ENCODE measurements at places on chromosomes 6 and 20. TPM values are rescaled to one million over a fixed set of nuclear protein-coding genes. Genes with fewer than 3 reads are reported as not detected.

- DNase-seq = no peak
Observed at GRCh38 chr6:11795403-11795802, 16.8 kb upstream of the ADTRP start.

- no peak for DNase-seq
Observed at GRCh38 chr20:19944772-19945459, 72.2 kb upstream of the NAA20 start.

Gene TDRD6
- 0.47 TPM for total RNA-seq

Gene SLC32A1
- total RNA-seq = not detected

DNA sequence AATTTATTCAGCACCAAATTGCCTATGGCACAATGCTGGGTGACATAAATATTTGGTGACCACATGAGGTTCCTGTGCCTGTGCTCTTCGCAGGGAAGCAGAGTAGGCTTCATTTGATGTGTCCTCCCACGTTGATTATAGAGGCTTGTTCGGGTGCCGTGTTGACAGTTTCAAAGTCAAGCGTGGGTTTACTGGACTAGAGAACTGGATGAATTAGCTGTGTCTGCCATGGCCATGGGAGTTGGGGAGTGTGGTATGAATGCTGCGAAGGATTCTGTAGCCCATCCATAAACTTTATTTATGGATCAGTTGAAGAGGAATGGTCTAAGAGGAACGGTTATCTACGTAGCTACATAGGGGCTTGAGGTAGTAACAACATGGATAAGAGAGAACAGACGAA is 11.0 kb downstream of the CD109 start:
- no peak for DNase-seq

Gene TMEM244
- not detected for total RNA-seq

Gene CDSN
- total RNA-seq = not detected

DNA sequence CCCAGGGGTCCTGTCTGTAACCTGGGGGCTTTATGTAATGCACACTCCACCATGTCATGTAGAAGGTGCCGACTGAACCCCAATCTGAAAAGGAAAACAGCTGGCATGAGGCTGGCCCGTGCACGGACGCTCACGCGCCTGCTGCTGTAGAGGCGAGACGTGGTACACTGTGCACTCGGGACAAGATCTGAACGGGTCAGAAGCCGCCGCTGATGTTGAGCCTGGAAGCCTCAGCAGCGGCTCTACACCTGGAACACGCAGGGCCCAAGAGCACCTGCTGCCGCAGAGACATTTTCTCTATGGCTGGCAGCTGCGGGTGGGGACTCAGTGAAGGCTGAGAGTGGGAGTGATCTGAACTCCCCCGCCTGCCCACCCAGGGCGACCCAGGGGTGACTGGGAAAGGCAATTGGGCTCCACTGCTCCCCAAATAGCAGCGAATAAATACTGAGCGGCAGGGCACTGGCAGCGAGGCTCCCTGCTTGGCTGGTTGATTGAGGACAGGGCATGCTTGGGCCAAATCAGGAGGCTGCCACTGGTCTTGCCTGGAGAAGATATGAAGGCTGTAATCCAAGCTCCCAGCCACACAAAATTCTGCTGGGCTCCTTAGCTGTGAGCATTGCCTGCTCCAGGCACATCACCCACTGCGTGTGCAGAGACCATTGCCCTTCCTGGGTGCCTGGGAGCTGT is 2.5 kb upstream of the OGFR start:
- DNase-seq = no peak

GRCh38 chr6:135935941-135936601 is 84.6 kb downstream of the PDE7B start:
- DNase-seq = no peak

DNA sequence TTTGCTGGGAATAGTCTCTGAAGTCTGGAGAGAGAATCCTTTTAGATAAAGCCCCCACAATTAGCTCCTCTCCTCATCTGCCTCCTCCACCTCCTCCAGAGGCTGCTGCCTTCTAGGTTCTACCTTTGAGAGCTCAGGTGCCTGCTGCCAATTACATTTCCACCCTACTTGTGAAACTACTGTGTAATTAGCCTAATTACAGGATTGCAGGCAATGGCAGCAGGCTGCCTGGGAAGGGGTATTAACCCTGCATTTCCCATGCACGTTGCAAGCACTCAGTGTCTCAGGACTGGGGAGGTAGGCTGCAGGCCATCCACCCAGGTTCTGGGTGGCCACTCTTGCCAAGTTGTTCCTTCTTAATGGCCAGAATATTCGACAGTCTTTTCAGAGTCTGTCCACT is 215.6 kb upstream of the ZNF217 start:
- DNase-seq = no peak

DNA sequence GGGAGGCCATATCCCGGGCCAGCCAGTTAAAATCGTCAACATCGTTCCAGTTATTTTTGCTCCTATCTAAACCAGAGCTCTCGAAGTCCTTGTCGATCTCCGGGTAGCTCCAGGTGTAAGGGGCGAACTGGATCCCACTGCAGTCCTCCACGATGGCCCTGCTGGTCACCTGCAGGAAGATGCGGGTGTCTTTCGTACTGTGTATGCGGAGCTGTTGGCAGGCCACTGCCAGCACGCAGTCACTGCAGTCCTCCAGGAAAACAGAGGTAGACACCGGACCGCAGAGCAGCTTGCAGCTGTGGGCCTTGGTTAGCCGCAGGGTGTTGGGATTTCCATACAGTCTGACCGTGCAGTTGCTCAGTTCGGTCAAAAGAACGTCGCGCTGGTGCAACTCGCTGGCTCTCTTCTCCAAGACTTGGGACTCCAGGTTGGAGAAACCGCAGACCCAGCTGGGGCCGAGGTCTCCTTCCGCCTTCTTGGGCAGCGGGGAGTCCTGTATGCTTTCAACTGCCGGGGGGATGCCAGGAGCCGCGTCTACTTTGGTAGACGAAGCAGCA is 742 bp downstream of the TBCC start:
- DNase-seq = peak; percentile 59

Gene C6orf58
- total RNA-seq = not detected

- no peak for DNase-seq
Observed at GRCh38 chr6:125918230-125918629, 38.3 kb upstream of the HINT3 start.

DNA sequence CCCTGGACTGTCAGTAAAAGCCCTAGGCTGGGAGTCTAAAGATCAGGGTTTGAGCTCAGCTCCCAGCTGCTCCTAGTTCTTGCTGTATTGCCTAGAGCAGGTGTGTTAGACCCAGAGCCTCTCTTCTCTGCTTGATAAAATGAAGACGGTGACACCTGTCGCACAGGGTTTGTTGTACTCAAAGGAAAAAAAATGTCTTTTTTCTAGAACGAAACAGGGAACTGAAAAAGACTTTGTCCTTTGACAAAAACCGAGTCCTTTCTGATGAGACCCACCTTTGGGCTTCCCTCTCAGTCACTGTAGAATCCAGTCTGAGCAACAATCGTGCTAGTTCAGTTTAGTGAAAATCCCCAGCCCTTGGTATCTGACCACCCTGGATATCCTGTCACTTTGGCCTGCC is 102.1 kb upstream of the LAMP5 start:
- no peak for DNase-seq

GRCh38 chr6:148379966-148380713 is 37.5 kb downstream of the SASH1 start:
- no peak for DNase-seq

Gene KCNK5
- 10.9 TPM for total RNA-seq

DNA sequence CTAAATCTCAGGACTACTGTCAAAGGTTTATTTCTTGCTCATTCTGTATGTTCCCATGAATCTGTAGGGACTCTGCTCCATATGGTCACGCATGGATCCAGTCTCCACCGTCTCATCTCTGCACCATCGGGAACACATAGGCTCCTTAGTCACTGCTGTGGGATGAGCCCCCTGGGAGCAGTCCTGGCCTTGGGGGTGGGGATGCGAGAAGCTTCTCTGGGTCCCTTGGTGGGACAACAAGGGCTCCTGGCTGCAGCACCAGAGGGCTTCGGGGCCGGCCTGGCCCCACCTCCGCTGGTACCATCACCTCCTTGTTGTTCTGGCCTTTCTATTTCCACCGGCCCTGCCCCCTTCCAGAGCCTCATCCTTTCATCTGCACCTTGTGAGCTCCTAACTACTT is 148.4 kb downstream of the CDH4 start:
- DNase-seq = no peak

DNA sequence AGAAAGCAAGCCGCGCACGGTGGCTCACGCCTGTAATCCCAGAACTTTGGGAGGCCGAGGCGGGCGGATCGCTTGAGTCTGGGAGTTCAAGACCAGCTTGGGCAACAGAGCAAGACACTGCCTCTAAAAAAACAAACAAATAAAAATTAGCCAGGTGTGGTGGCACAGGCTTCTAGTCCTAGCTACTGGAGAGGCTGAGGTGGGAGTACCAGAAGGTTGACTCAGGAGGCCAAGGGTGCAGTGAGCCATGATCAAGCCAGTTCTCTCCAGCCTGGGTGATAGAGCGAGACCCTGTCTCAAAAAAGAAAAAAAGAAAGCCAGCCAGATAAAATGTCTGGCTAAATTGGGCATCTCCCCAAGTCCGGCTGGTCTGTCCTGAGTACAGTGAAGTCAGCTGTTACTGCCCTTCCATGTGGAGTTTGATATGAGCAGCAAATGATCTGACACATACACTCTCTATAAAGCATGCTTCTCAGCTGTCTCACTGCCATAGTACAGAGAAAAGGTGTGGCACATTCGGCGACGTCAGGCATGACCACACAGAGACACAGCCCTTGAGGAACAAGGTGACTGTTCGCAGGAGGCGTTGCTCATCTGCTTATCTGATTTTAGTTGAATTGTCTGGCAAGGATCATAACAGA is 13.0 kb downstream of the CD83 start:
- no peak for DNase-seq

DNA sequence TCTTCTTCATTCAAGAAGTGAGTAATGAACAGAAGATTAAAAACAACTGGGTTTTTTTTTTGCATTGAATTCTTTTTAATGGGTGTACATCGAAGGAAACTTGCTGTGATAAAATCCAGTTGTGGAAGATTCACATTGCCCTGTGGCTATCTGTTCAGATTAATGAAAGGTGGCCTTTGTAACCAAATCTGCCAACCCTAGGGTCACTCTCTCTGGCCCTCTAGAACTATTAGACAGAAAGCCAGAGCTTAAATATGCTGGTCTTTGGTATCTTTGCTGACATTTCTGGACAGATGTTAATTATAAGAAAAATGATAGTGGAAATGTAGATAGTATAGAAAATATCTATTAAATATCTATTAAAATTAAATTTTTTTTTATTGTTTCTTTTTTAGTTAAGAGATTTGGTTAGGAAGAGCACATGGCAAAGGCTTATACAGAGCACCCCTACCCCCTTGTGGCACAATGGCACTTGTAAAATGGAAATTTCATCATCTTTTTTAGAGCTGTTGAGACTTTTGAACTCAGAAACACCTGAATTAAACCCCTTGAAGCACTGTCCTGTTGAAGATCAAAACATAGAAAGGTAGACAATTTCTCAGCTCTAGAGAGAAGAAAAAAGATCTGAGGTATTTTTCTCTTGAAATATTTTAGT is 572.5 kb downstream of the PKHD1 start:
- no peak for DNase-seq

Gene CYP39A1
- 5.4 TPM for total RNA-seq

- DNase-seq = no peak
Observed at GRCh38 chr20:41177636-41178035, 40.3 kb downstream of the PLCG1 start.

Gene OGFR
- 69.4 TPM for total RNA-seq

- DNase-seq = no peak
Observed at GRCh38 chr6:151059612-151060095, 180.1 kb upstream of the AKAP12 start.
